Gastrocnemius medialis (tissue), 4 donors: ENCODE measurements at places on chromosomes 6 and 20. TPM values are rescaled to one million over a fixed set of nuclear protein-coding genes. Genes with fewer than 3 reads are reported as not detected.
A peak's percentile ranks its signal among the peaks of the same experiment; 100 is the strongest.

DNA sequence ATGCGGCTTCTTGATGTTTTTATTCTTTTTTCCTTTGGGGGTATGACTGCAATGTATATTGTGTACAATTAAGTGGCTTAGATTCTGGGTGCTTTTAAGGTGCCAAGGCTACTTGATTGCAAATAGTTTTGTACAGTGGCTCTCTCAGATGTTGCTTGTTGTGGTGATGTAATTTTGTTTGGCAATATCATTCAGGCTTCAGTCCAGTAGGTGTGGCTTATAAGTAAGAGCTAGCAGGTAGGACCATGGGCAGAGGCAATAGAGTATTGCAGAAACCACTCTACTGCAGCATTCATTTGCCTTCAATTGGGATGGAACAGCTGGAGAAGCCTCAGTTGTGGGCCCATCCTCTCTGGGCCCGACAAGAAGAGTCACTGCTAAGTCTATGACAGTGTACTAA is 407.9 kb upstream of the MAN1A1 start:
- no peak for DNase-seq

- DNase-seq = no peak
Measured at GRCh38 chr6:169885831-169886230, 134.4 kb downstream of the ERMARD start.

DNA sequence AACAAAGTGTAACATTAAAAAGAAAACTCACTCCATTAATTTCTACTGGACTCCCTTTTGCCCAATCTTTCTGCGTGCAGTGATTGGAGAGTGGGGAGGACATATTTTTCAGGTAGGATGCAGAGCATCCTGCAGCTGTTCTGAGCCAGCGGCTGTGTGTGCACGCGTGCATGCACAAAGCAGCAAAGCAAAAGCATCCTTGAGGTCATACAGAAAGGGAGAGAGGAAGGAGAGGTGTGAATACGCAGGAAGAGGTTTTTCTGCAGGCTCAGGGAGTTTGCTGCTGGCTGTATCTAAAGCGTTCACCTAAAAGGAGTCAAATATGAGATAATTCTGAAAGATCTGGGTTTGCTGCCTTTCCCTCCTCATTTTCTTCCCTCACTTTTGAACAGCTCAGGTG is 108.4 kb downstream of the HUS1B start:
- no peak for DNase-seq

DNA sequence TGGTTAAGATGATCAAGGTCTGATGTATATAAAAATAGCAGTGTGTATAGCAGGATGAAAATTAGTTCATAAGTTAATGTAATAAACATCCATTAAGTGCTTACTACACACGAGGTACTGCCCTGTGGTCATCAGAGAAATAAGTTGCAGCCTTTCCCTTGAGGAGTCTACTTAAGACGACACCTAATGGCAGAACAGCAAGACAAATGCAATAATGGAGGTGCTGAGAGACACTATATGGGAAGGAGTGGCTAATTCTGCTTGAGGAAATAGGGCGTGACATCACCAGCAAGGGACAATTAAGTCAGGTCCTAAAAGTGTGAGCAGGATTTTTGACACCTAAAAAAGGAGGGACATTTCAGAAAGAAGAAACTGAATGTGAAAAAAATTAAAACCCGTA is 75.2 kb downstream of the BACH2 start:
- DNase-seq = no peak

- DNase-seq = no peak
Measured at GRCh38 chr20:4581838-4582237, 139.9 kb upstream of the PRND start.

DNA sequence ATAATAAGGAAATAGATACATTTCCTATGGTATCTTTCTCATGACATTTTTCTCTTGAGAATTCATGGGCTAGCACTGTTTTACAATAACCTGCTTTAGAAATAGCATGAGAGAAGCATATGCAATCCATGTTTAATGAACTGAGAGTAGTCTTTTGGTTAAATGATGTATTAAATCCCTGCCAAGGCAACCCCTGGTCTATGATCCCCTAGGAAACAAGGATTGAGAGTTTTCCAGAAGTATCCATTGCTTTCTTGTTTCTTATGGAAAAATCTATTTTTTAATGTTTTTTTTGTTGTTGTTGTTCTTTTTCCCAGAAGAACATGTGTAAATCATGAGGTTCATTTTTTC is 390.5 kb upstream of the HSF2 start:
- DNase-seq = no peak

DNA sequence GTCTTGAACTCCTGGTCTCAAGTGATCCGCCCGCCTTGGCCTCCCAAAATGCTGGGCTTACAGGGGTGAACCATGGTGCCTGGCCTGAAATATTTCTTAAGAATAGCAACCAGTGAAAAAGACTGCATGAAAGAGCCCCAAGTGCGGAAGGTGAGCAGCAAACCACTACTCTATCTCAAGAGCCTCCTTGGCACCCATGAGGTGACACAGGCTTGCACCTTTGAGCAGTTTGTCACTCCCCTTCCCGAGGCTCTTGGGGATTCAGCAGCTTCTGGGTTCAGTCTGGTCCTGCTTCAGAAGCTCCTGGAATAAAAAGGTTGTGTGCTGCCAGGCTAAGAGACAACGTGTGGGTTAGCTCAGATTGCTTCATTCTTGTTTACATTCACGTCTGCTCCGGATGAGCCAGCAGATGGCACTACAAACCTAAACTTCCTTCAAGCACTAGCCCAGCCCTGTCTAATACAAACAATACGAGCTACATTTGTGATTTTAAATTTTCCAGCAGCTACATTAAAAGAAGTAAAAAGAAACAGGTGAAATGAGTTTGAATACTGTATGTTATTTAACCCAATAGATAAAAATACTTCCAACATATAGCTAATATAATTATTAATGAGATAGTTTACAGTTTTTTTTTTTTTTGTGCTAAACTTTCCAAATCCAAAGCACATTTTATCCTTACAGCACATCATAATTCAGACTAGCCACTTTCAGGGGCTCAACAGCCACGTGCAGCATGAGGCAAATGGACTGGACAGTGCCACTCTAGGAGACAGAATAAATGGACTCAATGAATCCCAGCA is 46.2 kb downstream of the GJA10 start:
- DNase-seq = peak; percentile 80

- no peak for DNase-seq
Measured at GRCh38 chr6:66558189-66558588, 851.2 kb upstream of the EYS start.

GRCh38 chr6:56713254-56713672 is 70.6 kb upstream of the DST start:
- DNase-seq = peak; percentile 53

DNA sequence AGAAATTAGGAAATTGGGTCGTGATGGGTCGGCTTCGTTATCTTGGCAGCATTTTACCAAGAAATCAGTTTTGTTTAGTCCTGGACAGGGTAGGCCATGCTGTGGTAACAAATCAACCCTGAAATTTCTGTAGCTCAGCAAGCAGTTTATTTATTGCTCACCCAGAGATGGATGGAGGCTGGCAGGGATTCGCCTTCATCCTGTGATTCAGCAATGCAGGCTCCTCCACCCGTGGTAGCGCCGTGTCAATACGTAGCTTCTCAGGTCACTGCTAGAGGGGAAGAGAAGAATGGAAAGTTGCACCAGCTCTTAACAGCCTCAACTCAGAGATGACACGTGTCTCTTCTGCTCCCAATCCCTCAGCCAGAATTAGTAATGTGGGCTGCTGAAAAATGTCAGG is 157.0 kb upstream of the SGK1 start:
- DNase-seq = no peak

DNA sequence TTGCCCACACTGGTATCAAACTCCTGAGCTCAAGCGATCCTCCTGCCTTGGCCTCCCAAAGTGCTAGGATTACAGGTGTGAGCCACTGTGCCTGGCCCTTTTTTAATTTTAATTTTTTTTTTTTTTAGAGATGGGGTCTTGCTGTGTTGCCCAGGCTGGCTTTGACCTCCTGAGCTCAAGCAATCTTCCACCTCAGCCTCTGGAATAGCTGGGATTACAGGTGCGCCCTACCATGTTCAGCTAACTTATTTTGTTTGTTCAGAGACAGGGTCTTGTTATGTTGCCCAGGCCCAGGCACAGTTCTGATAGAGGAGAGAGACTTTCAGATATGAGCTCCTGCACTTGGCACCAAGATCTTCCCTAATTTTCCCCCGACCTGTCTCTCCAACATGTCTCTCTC is 8.1 kb downstream of the PSORS1C2 start:
- no peak for DNase-seq

Gene DEFB123
- not detected for total RNA-seq

Gene CPXM1
- 0.46 TPM for total RNA-seq

Gene TRERF1
- 0.51 TPM for total RNA-seq

Gene SH3BGRL2
- total RNA-seq = 9.6 TPM
